Stimulated activated CD8-positive, alpha-beta memory T cell treated with anti-CD3 and anti-CD28 coated beads, Interleukin-15, amount 100 ng/mL, for 4 hours (primary cell): ENCODE measurements at places on chromosomes 5 and 9.

GRCh38 chr5:100890461-100891008, 12.5 kb downstream of the ST8SIA4 start:
- no peak for DNase-seq

DNA sequence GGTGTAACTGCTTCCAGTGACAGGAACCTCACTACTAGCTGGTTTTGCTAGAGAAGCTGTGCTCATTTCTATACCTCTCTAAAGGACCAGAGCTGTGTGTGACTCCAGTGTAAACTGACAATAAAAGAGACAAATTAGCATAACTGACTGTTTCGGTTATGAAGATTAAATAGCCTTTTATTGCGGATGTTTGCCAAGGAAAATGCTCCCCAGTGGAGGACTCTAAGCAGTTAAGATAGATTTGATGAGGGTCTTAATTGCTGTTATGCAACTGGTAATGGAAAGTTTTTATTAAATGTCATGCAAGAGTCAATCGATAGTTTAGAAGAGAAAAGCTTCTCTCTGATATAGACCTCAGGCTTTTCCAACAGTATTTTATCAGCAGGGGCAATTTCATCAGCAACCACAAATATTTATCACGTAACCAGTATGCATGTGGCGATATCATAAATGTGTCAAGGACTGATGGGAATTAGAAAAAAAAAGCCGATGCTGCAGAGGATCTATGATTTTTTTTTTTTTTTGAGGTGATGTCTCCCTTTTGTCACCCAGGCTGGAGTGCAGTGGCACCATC, 275.2 kb upstream of the DMAC1 start:
- no peak for DNase-seq

DNA sequence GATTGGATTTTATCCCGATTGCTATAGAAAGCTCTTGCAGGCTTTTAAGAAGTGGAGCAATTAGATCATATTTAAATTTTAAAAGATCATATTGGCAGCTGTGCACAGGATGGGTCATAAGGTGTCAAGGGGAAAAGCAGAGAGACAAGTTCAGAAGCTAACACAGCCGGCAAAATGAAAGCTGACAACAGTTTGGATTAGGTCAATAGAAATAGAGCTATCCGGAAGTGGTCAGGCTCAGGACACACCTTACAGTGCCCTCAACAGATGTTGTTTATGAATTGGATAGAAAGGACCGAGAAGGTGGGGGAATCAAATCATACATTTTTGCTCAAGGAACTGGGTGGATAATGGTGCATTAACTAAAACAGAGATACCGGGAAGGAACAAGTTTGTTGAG, 46.3 kb upstream of the MARCHF11 start:
- DNase-seq, result no peak

DNA sequence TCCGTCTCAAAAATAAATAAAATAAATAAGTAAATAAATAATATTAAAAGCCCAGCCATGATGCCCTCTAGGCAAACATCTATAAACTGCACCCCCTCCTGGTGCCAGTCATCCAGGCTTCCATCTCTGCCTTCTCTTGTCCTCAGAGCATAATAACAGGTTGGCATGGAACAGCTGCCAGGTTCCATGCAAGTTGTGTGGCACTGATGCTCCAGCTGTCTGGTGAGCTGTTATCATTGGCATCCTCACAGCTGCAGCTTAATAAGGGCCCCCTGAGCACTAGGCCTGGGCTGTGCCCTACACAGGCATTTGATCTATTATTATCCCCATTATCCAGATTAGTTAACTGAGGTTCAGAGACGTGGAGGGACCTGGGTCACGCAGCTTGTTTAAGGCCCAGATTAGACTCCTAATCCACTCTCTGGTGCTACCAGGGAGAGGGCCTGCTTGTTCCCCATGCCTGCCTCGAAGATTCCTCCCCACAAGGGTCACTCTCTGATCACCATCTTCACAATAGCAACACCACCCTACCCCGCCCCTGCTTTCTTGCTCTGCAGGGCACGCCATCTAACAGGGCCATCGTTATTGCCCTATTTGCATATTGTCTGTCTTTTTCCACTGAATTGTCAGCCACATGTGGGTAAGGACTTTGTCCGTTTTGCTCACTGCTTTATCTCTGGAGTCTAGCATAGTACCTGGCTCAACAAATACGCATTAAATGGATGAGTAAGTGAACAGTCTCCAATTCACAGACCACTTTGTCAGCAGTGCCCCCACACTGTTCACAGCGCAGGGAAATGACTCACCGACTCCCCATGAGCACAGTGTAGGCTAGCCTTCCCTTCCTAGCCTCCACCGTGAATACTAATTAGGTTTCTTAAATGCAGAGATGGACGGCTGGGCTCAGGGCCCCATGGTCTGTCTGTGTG, 1.5 kb upstream of the DNM1 start:
- DNase-seq, result no peak

DNA sequence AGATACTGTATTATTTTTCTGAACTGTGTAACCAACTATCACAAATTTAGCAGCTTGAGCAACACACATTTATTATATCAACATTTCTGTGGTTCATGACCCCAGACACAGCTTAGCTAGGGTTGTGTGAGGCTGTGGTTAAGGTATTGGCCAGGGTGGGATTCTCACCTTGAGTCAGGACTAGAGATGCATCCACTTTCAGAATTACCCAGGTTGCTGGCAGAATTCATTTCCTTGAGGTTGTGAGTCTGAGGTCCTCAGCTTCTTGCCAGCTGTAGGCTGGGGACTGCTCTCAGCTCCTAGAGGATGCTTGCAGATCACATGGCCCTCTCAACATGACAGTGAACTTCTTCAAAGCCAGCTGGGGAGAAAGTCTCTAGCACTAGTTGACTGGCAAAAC, 122.5 kb upstream of the RASGRF2 start:
- no peak for DNase-seq

DNA sequence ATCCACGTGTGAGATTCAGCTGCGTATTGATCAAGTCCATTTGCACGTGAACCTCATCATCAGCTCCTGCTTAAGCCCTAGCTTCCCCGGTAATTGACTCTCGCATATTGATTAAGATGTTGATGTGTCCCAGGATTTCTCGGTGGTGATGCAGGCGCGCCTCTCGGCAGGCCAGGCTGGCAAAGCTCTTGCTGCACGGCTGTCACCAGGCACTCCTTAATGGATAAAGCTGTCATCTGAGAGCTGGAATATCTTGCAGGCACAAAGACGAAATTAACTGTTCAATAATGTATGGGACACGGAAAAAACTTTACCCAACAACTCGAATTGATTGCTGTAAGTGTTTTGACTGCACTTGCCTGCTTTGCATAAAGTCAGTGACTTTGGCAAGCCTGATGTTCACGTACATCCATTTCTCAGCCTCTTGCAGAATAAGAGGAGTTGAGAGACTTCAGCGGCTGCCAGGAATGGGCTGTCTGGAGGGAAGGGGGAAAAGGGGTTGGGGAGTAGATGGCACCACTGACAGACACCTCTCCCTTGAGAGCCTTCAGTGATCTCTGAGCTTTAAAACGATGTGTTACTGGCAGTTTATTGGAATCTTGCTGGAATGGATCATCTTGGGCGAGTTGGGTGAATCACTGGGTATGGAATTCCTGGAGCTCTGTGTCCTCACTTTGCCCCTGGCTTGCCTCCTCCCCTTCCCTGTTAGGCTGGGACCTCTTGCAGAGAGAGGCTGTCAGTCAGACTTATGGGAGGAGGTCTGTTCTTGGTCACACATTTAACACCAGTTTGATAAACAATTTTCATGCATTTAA, 650.3 kb downstream of the CCDC171 start:
- no peak for DNase-seq

DNA sequence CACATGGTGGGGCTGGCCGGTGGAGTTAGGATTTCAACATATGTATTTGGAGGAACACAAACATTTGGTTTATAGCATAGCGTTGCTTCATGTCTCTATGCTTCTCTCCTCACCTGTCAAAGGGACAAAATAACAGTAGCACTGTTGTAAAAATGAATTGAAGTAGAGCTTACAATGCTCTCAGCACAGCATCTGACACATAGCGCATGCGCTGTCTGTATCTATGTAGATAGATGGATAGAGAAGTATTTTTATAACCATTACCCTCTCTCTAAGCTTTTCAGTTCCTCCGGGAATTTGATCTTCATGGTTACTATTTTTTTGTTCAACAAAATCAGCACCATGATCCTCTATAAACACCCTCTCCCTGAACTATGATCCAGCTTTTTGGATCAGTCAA, 166.0 kb downstream of the TTLL11 start:
- no peak for DNase-seq

- DNase-seq, result no peak
Measured at GRCh38 chr9:16661816-16662215, 208.7 kb downstream of the BNC2 start.

DNA sequence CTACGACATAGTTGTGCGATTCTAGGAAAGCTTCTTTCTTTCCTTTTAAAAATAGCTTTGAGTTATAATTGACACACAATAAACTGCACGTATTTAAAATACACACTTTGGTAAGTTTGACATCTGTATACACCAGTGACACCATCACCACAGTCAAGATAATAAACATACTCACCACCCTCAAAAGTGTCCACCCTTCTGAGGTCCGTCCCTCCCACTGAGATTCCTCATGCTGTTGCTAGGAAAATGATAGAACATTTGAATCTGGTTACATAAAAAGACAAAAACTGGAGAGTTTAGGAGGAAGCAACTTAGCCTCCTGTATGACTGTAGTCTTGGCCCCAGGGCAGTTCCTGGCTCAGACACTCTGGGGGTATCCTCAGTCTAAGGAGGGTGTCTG, 17.2 kb downstream of the S100Z start:
- DNase-seq, result no peak

- DNase-seq, result no peak
Measured at GRCh38 chr9:5978523-5978922, 36.9 kb downstream of the RANBP6 start.

DNA sequence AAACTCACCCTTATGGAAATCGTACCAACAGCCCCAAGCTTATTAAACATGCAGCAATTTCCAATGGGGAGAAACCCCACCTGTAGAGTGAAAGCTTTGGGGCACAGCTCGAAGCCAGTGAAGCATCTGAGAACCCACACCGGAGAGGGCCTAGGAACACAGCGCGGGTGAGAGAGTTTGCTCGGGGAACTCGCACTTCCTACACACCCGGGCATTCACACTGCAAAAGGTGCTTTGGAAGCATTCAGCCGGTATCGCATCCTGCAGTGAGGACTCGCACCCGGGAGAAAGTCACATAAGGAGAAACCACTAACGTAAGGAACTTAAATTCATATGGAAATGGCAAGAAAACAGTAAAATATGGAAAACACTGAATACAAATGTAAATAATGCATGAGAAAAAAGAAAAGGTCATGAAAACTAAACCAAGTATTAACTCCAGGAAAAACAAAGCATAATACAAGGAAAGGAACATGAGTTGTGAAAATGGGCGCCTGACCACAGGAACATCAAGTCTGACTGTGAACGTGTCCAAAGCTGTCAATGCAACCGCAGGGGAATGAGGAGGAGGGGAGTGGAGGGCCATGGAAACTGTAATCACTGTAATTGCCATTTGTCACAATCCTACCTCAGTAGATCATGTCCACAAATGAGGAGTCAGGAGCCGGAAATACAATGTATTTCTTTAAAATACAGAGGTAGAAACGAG, 28.7 kb downstream of the CAMSAP1 start:
- no peak for DNase-seq

DNA sequence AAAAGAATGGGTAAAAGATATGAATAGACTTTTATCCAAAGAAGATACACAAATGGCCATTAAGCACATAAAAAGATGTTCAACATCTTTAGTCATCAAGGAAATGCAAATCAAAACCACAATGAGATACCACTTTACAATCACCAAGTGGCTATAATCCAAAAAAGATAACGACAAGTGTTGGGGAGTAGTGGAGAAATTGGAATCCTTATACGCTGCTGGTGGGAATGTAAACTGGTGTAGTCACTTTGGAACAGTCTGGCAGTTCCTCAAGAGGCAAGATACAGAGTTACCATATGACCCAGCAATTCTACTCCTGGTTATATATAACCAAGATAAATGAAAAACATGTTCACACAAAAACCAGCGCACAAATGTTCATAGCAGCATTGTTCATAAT, 234.9 kb downstream of the SPATA31D1 start:
- DNase-seq, result no peak

GRCh38 chr9:130658893-130659698, 5.3 kb upstream of the PRDM12 start:
- no peak for DNase-seq
